ENCODE measurements at places on chromosomes 13 and 19. TPM values are rescaled to one million over a fixed set of nuclear protein-coding genes. Genes with fewer than 3 reads are reported as not detected.
A peak's percentile ranks its signal among the peaks of the same experiment; 100 is the strongest.

DNA sequence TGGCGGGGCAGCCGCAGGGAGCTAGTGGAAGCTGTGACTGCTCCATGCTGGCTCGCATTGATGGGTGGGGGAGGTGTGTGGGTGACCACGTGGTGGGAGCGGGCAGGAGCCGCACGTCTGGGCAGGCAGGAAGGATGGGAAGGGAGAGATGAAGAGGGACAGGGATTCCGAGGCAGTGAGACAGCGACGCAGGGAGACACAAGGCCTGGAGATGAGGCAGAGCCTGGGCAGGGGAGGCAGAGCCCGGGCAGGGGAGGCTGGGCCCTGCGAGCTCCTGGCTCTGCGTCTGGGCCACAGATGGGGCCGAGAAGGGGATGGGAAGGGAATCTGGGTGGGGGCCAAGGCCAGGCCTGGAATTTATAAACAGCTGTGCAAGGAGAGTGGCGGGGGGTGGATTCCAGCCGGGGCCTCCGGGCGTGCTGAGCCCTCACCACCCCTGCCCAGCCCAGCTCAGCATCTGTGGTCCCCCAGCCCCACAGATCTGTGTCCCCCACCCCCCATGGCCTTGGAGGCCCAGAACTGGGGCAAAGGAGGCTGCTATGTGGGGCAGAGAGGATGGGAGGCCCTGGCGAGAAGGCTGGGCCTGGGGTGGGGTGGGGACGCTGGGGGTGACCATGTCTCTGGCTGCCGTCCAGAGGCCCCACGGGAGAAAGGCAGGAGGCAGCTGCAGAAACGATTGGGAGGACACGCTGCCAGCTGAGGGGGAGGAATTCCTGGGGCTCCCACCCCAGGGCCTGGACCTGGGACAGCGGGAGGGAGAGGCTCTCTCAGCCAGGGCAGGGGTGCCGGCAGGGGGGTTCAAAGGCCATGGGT, 6.0 kb downstream of the EHD2 start:
- peak; percentile 98 for DNase-seq

- DNase-seq: no peak
These were observed 217.2 kb downstream of the LACC1 start for GRCh38 chr13:44096901-44097300.

DNA sequence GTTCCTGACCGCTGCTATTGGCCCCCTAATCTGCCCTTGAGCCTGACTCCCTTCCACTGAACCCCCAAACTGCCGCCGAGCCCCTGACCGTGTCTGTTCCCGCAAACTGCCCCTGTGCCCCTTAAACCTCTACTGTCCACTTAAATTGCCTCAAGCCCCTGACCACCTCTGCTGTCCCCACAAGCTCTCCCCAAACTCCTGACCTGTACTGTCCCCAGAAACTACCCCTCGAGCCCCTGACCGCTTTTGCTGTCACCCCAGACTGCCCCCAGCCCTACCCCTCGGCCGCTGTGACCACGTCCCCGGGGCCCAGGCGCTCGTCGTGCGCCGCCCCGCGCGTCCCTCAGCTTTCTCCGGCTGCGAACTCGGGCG, 382 bp downstream of the ZNF77 start:
- no peak for DNase-seq

DNA sequence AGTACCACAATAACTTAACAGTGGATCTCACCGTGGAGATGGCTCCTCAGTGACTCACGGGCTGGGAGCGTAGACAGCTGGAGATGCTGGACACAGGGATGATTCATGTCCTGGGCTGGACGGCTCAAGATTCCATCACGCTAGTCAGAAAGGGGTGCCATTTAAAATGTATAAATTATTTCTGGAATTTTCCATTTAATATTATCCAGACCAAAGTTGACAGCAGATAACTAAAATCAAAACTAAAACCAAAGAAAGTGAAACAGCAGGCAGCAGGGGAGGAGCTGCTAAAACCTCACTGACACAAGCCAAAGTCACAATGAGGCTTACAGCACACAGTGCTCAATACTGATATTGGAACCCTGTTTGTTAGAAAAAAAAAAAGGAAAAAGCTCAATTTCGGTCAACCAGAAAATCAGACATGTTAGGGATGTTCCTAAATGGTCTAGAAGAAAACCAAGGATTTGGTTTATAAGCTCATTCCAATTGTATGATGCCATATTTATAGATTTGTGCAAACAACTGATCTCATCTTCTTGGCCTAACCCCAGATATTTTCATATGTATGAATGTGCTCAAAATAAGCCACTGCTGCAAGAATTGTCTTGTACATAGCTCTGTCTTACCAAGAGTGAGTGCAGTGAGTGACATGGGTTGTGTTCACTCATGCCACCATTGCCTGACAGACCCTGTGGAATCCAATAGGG, 111.8 kb downstream of the SACS start:
- peak; percentile 87 for DNase-seq

The ACER1 gene
- total RNA-seq: not detected

- no peak for DNase-seq
These were observed 43.0 kb upstream of the CSNK1A1L start for GRCh38 chr13:37148501-37148900.

All from SJSA1 (cell line).